ENCODE measurements at places on chromosomes 2 and 18.

- DNase-seq = no peak
Observed at GRCh38 chr2:15766303-15766861, 174.0 kb upstream of the MYCN start.

- DNase-seq = no peak
Observed at GRCh38 chr2:234259440-234259839, 208.9 kb downstream of the SPP2 start.

GRCh38 chr2:109272461-109272860, 143.5 kb downstream of the SH3RF3 start:
- DNase-seq = no peak

- peak; percentile 36 for DNase-seq
Observed at GRCh38 chr2:149732001-149732685, 144.6 kb upstream of the MMADHC start.

Data from A673 (cell line).